A549 treated with Hydrocortisone at 1 μM for 4 hours (cell line): ENCODE measurements at places on chromosomes 1 and 21. TPM values are rescaled to one million over a fixed set of nuclear protein-coding genes. Genes with fewer than 3 reads are reported as not detected.

OR2L8 gene
- not detected in 5 replicates for total RNA-seq

ARTN gene
- 0.07 to 0.46 TPM (median 0.22 TPM) in 5 replicates for total RNA-seq

VCAM1 gene
- total RNA-seq, result 0.02 to 0.06 TPM (median 0.05 TPM) in 4 of 5 replicates, not detected in the other

DYNLT4 gene
- 0.32 to 1.0 TPM (median 0.67 TPM) in 5 replicates for total RNA-seq

INSRR gene
- total RNA-seq, result not detected in 5 replicates
